ENCODE measurements at places on chromosomes 4 and X.

GRCh38 chr4:91471280-91471679 is 832.5 kb upstream of the GRID2 start:
- no peak for DNase-seq

GRCh38 chrX:11119313-11119943 is 8.3 kb downstream of the HCCS start:
- DNase-seq: no peak

DNA sequence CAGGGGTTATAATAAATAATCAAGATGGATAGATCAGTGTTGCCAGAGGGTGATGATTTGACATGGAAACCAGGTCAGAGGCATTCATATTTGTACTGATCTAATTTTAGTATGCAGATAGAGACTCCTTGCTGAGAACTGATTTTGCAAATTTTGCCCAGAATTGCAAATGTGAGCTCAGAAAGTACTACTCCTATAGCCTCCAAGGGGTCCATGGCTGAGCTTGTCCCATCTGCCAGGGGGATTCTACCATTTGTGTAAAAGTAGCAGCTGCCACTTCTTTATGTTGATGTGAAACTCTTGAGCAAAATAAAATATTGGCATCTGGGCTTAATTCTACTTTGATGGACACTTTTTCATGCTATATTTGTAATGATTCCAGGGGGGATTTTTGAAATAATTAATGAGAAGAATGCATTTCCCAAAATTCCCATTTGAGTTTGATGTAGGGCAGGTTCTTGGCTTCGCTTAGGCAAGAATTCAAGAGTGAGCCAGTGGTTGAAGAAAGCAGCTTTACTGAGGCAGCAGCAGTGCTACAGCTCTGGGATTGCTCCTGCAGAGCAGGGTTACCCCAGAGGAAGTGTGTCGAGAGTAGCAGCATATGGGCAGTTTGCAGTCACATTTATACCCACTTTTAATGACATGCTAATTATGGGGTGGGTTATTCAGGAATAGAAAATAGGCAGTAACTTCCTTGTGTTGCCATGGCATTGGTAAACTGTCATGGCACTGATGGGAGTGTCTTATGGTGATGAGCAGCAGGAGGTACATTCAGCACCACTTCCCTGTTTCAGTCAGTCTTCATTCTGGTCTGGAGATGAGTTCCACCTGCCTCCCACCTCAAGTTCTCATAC is 38.7 kb upstream of the DCLK2 start:
- DNase-seq: no peak

DNA sequence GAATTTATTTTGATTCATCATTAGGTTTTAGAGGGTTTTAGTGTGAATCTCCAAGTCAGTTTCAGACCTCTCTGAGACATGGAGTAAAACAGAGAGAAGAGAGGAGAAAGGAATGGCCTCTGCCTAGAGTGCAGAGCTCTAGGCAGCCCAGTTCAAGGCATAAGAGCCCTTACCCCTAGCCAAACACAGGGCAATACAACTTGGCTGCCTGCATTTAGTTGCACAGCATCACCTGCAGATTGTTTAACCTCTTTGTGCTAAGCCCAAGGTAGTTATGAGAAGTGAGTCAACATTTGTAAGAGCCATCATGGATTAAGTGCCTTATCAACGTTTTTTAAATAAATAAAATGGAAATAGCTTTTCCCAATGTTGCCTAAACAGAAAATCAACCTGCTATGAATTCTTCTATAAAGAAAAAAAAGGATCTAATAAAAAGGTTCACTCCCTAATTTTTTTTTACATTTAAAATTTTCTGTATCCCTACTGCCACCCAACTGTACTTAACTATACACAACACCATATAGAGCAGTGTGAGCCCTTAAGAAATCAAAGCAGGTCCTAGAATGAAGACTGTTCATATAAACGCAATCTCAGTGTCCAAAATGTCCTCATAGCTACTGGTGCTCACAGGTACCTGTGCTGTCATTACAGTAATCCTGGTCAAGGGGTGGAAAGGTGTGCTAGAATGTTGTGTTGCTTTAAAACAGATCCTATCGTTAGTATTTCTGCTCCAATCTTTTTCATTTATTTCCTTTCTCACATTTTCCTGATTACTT is 36.0 kb downstream of the PF4 start:
- DNase-seq: no peak

GRCh38 chr4:185304944-185305690 is 90.6 kb downstream of the LRP2BP start:
- DNase-seq: peak; percentile 15

DNA sequence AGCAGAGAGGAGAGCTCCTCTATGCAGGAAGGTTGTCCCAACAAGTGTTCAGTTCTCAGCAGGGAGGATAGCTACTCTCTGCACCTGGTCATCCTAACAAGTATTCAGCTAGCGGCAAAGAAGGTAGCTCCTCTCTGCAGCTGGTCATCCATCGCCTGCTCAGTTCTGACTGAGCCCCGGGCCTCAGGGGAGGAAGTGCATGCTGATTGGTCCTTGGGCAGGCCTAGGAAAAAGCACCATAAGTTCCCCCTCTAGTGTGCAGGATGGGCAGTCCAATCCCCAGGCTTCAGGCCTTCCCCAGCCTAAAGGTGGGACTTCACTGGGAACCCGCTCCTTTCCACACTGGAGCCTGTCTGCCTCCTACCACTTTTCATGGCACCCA is 4.4 kb upstream of the FBXW7 start:
- peak; percentile 75 for DNase-seq

DNA sequence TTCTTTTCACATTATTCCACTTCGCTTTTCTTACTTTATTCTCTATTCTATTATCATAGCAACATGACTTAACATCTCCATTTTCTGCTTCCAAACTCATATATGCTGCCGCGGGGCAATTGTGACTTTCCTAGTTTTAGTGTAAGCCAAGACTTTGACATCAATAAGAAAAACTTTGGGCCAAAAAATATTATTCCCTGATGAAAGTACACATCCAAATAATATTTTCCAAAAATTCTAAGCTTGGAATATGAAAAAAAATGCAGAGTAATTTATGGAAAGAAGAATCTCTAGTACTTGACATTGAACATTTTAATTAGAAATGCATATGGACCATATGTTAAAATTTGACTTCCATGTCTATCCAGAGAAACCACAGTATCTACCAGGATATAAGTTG is 995.1 kb upstream of the INTU start:
- DNase-seq: no peak

DNA sequence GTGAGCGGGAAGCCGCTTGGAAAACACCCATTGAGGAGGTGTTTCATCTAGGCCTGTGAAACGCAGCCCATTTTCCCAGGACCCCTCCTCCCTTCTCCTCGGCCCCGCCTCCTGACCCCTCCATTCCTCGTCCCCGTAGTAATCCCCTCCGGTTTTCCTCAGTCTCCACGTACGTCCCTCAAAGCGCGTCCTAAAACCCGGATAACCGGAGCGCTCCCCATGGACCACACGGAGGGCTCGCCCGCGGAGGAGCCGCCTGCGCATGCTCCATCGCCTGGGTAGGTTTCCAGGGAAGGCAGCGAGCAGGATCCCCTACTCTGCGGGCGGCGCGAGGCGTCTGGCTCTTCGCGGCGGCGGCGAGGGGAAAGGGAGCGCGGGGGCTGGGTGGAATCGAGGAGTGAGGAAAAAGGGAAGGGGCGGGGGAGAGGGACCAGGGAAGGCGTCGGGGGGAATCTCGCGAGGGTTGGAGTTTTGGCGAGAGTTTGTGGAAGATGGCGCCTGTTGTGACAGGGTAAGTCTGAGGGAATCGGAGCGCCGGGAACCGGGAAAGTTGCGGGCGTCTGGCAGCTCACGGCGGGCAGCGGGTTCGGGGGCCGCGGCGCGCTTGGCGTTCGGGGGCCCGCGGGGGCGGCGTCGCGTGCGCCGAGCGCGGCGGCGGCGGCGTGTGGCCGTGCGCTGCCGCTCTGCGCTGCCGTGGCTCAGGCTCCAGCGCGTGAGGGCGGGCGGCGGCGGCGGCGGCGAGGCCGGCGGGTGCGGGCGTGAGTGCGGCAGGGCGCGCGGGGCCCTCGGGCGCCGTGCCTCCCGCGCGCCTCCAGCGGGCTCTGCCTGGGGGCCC is at the start of gene RBPJ:
Gene RBPJ, plus strand, starts transcription at position 477 of the 835 bp plus-strand sequence. Its CDS starts 15 bp downstream, at position 492.
- DNase-seq: peak; percentile 92

- peak; percentile 47 for DNase-seq
These were observed 408.2 kb downstream of the SMARCA1 start for GRCh38 chrX:129115104-129115503.

DNA sequence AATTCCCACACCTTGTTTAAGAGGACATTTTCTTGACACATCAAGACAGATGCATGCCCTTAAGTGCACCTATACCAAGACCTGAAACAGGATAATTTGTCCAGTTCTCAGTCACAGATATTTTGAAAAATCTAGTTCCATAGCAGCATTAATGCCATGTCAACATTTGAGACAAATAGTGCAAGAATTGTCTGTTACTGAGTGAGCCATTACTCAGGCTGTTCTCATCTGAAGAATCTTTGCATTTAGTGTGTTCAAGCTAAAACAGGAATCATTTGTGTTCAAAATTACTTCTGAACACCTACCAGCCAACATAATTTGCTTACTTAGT is 354.9 kb downstream of the KCNIP4 start:
- DNase-seq: no peak

GRCh38 chr4:152417673-152418072 is 118.2 kb downstream of the FBXW7 start:
- DNase-seq: no peak

DNA sequence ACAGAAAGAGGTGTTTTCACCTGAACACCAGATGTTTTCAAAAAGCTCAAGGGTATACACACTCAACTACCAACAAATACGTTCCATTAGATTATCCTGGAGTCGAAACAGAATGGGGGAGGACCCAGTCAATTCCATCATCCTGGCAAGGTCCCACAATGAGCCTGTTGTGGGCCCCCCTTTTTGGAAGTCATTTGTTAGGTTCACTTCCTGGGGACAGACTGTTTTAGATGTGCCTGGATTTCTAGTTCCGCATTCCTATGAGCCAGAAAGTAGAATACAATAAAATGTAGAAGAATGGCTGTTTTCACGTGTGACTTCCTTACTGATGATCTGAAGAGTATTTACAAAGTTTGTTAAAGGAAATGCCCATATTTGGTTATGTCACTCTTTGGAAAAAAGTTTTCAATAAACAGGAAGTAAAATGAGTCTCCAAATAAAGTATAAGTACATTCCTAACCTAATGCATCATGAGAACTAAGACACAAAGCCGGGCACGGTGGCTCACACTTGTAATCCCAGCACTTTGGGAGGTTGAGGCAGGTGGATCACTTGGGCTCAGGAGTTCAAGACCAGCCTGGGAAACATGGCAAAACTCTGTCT is 192.5 kb downstream of the MAML3 start:
- DNase-seq: no peak

DNA sequence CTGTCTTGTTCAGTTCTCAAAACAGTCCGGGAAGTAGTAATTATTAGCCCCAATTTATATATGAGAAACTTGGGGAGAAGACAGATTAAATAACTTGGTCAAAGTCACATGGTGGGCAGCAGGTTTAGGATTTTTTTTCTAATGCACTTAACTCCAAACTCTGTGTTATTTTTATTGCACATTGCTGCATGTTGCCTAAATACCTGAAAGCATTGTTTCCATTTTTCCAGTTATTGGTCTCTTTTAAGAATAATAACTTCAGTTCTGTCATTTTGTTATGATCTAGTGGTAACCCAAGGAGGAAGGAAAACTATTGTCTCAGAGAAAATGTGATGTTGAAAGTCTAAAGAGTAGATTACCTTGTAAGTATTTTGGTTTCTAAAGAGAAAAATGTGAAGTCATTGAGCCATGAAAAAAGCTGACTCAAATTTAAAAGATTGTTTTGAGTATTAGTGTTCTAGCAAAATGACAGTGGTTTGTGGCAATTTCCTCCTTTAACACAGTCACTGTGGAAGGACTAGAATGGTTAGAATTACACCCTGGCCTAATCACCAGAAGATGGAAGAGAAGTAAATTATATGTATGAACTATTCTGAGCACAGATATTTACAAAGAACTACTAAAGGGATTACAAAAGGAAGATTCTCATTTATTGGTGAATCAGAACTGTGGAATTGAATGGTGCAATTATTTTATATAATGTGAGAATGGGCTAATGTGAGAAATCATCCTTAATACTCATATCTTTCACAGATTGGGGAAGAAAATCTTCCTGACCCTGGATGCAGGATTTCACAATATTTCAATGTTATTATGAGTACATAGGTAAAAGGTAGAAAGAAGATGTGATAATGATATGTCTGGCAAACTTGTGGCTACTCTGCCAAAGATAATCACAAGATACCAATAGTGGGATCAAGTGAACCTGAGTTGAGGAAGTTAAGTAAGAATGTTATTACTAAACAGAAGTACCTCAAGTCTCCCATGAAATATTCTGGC is 21.7 kb upstream of the CXCL8 start:
- DNase-seq: no peak

- DNase-seq: no peak
These were observed 590.8 kb downstream of the SPRY1 start for GRCh38 chr4:123987408-123987807.

All from H7 (cell line).